ENCODE measurements at places on chromosomes 5 and 9.
A peak's percentile ranks its signal among the peaks of the same experiment; 100 is the strongest.

- no peak for DNase-seq
Measured at GRCh38 chr5:33457126-33457525, 16.4 kb downstream of the TARS1 start.

GRCh38 chr5:116378777-116379121, 195.9 kb downstream of the SEMA6A start:
- DNase-seq, result no peak

GRCh38 chr9:128280084-128280622, 4.1 kb downstream of the SWI5 start:
- peak; percentile 70 for DNase-seq

DNA sequence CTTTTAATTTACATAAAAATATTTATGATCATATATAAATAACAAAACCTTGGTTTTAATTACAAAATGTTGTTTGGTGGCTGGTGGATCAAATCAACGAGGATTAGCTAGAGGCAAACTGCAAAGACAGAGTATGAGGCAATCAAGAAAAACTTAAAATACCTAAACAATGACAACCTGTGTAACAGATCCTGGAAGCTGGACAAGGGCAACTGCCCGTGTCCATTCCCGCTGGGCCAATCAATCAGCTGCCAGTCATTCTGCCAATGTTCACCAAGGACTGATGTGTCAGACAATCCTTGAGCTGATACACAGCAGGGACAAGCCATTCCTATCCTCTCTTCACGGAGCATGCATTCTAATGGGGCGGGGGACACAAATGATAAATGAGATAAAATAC, 3.2 kb upstream of the TENT4A start:
- DNase-seq, result no peak

DNA sequence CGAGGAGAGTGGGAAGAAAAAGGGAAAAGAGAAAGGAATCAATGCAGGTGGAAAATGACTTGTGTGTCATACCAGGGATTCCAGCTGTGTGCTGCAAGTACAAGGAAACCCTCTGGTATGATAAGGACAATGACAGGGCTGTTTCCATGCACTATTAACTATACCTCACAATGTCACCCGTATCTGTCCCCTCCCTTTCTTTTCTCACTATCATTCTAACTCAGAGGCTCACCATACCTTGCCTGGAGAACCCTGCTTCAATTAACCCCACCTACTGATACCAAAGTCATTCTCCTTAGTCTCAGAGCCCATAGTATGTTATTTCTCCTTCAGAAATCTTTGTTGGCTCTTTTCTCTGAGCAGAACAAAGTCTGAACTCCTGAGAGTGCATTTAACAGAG, 236.2 kb upstream of the NREP start:
- no peak for DNase-seq

- peak; percentile 96 for DNase-seq
Measured at GRCh38 chr9:124861342-124862229, at the start of the genes ARPC5L and RPL35. ARPC5L (plus strand) TSS chr9:124862130; CDS start chr9:124869291, 7,161 bp downstream. RPL35 (minus strand) TSS chr9:124861957; CDS start chr9:124861912, 45 bp downstream.

DNA sequence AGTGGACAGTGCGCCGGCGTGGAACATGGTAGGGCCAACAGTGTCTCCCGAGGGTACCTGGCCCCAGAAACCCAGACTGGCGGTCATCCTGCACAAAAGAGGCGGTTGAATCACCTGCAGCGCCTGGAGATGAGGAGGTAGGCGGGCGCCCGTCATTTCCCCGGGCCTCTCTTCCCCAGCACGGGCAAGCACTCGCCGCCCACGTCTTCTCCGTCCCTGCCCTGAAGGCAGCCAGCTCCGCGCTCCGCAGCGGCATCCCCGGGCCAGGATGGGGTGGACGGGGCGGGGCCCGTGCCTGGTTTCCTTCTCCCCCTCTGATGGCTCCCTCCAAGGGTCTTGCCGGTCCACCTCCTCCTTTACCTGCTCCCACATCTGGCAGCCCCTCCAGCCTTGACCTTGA, 27.1 kb upstream of the N4BP3 start:
- no peak for DNase-seq

DNA sequence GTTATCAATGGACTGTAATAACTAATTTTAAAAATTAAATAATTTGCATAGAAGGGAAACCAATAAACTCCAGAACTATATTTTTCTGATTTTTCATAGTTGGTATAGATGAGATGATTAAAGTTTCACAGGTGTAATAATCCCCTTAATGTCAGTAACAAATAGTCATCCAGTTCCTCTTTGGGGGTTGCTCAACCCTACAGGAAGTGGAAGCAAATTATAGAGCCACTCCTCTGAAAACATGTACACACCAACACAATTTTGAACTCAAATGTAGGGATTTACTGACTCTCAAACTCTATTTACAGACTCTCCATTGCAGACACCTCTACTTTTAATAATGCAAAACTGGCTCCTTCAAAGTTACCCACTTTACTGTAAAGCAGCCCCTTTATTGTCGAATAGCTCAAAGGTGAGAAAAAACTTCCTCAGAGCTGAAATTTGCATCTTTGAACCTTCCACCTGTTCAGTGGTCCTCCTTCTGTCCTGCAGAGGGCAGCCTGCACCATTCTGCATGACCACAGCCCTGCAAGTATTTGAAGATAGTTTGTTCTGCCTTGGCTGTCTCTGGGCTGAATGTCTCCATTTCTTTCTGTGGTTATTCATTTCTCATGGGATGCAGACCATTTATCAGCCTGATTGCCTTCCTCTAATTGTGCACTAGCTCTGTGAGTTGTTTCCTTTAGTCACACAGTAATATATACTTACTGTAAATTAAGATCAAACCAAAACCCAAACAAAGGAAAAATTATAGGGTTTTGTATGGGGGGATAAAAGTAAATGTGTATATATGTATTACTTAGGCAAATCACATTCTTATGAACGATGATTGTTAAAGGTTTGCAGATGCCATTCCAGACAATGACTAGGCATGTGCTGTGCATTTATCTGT, 383.2 kb upstream of the SGCD start:
- DNase-seq, result peak; percentile 8
